ENCODE measurements at places on chromosomes 11 and 22. TPM values are rescaled to one million over a fixed set of nuclear protein-coding genes. Genes with fewer than 3 reads are reported as not detected.

GRIK4 gene
- total RNA-seq: 3.0 TPM

PNPLA5 gene
- total RNA-seq: not detected

MFRP gene
- not detected for total RNA-seq

DDI1 gene
- not detected for total RNA-seq

ADAMTS15 gene
- total RNA-seq: 22.9 TPM

SLC7A4 gene
- total RNA-seq: 1.1 TPM

CCDC73 gene
- 0.09 TPM for total RNA-seq

SLCO2B1 gene
- total RNA-seq: 45.6 TPM

HPX gene
- total RNA-seq: 3.5 TPM

NDUFC2 gene
- total RNA-seq: 55.7 TPM

GAB4 gene
- not detected for total RNA-seq

PGGHG gene
- total RNA-seq: 63.3 TPM

WT1 gene
- total RNA-seq: 0.92 TPM

OSM gene
- 3.3 TPM for total RNA-seq

Data from lung (tissue), 17 donors.